NCI-H1436 treated with DMSO at 0.1 percent for 48 hours (cell line): ENCODE measurements at places on chromosomes 4 and X.
A peak's percentile ranks its signal among the peaks of the same experiment; 100 is the strongest.

DNA sequence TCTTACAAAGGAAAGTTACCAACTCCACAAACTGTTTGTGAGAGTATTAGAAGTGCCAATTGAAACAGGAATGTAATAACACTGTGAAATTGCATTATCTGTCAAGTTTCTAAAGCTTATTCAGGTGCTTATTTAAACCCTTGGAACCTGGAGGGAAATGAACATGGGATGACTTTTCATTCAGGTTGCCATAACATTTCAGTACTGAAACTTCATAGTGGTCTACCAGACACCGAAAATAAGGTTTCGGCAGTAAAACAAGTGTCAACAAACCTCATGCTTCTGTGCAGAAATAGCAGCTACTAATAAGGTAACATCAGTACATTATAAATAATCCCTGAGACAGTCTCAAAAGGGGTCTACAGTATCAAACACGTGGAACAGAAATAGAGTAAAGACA lies 890.7 kb upstream of the INTU start:
- no peak for DNase-seq

GRCh38 chrX:94057385-94057784 lies 383.4 kb downstream of the FAM133A start:
- no peak for DNase-seq

- DNase-seq = no peak
These were observed 399.6 kb downstream of the NAF1 start for GRCh38 chr4:162767083-162767482.

DNA sequence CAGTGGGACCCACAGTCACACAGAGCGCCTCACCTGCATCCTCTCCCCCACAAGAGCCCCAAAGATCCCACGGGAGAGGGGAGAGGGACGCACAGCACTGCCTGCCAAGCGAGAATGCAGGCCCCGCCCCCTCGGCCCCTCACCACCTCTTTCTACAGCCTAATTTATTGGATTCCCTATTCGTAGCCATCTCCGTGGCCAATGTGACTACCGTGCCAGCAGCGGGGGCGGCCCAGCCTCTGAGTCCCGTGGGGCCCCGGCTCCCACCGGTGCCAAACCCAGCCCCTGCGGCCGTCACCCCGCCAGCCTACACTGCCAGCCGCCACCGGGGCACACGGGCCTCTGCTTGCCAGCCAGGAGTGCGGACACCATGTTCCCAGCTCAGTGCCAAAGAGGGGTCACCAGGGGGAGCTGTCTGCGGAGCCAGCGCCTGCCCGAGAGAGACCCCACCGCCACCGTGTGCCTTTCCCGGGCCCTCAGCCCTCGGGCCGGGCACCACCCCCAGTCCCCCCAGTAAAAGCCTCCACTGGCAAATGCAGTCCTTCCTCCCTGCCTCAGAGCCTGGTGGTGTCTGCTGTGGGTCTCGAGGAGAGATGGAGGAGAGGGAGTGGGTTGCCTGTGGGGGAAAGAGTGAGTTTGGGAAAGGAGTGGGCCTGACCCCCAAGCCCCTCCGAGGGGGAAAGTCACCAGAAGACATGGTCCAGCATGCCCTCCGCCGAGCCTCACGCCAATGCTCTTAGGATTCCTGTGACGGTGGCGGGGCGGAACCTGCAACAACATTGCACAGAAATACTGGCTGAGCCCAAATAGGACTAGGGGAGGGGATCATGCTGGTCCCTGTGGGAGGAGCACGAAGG lies 19.6 kb upstream of the PLXNB3 start:
- peak; percentile 8 for DNase-seq
